ENCODE measurements at places on chromosomes 7 and 10.
A peak's percentile ranks its signal among the peaks of the same experiment; 100 is the strongest.

DNA sequence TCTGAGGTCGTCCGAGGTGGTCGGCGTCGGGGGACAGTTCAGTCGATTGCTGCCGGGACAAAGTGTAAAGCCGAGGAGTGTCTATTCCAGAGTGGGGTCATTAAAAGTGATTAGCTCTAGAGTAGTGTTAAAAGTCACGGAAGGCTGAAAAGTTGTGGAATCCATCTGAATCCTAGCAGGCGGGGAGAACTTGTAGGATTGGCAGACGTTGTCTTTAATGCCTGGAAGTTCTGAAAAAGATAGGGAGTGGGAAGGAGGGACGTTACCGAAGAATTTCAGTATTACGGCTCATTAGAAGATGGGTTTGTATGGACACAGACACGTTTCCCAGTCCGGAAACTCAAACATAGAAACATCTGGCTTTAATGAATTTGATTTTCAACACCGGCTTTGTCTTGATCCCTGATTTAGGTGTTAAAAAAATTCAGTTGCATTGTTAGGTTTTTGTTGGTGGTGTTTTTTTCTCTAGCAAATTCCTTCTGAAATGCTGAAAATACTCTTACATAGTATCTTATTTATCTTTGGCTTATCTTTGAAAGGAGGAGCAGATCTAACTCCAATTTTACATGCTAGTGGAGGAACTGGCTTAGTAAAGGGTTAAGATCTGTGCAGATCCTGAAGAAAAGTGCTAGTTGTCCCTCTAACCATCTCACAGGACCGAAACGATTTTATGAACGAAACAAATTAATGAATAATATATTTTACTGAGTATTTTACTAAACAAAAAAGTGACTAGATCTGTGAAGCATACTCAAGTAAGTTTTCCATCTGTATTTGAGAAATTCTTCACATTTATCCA is 900 bp downstream of the MKLN1 start:
- DNase-seq, result no peak

DNA sequence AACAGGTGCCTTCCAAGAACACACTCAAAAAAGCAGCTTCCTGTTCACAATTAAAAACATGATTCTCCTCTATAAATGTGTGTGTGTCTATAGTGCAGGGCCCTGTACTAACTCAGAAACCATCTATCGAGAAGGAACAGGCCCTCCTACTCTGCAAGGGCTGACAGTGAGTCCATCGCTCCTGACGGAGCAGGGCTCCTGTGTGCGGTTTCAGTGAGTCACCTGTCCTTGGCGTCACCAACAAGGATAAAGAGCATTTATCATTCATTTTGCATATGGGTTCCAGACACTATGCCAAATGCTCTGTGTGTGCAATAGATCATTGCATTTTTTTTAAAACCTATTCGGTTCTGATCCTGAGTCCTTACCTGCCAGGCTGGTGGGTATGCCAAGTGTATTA is 63.7 kb downstream of the TACC2 start:
- no peak for DNase-seq

GRCh38 chr7:151697942-151698341 is 178.2 kb upstream of the RHEB start:
- DNase-seq, result no peak

- no peak for DNase-seq
Measured at GRCh38 chr7:47375121-47375938, 206.6 kb downstream of the TNS3 start.

- DNase-seq, result no peak
Measured at GRCh38 chr10:69327463-69328379, 49.4 kb downstream of the HK1 start.

DNA sequence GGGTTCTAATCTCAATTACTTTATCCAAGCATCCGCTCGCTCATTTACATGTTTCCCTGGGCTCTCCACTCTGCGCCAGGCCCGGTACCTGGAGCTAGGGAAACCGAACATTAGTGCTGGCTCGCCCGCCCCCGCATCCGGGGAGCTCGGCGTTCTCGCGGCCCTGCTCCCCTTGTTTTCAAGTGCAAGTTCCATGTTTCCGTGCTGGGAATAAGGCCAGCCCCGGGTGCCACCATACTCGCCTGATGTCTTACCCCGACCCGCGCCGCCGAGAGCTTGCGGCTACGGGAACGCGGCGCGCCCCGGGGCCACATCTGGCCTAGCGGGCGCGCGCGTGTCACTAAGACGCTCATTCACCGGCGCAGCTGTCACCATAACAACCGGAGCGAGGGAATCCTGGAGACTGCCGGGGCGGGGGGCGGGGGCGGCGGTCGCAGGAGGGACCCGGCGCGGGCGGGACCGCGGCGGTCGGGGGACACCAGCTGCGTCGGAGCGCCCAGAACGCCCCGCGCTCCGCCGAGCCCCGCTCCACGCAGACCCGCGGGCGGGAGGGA is at the start of gene NEURL1:
Gene NEURL1, plus strand, starts transcription at position 344 of the 554 bp plus-strand sequence. CDS start 683 bp downstream, outside the sequence.
- no peak for DNase-seq

- no peak for DNase-seq
Measured at GRCh38 chr10:127578259-127578960, 29.3 kb downstream of the NPS start.

DNA sequence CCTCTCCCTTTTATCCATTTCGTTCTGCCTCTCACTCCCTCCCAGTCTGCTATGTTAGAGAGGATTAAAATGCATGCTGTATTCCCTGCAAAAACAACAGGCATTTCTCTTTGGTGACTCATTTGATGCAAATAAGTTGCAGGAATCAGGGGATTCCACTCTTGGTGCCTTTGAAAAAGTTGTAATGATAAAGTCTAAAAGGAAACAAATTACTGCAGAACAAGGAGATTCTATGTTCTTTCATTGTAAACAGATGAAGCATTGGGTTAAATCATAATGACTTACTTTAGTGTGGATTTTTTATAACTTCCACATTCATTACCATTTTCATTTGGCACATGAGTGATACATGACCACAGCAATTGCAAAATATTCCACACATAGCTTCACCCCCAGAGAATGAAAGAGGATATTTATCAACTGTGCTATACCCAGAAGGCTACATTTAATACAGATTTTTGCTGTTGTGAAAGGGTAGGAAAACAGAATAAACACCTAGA is 33.4 kb upstream of the ABLIM1 start:
- no peak for DNase-seq

DNA sequence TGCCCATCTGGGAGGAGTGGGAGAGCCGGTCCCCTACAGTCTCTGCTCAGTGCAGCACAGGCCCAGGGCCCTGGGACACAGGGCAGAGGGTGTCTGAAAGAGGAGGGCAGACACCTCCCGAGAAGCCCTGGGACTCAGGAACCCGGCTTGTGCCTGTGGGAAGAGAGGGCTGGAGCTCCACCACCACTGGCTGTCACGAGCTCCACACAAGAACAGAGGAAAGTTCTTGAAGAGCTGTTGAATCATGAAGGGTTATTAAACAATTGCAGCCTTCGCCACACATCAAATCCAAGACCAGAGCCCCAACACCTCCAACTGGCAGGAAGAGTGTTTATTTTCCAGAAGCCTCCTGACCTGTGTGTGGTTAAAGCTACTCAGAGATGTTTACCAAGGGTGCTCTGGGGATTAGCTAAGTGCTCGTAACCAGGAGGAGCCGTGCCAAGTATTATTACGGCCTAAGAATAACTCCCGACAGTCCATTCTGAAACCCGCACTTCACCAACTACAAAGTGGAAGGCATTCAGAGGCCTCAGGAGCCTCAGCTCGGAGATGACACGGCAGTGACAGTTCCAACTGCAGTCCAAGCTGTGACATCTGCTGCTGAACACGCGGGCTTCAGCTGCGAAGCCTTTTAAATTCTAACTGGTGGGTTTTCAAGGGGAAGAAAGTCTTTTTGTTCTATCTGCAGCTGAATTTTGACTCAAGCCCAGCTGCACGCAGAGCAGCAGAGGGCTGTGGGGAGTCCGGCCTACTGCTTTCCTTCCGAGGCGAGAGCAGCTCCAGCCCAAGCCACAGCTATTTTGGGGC is 75.1 kb downstream of the MAD1L1 start:
- peak; percentile 42 for DNase-seq

- DNase-seq, result peak; percentile 22
Measured at GRCh38 chr10:111360260-111360925, 283.6 kb downstream of the ADRA2A start.

DNA sequence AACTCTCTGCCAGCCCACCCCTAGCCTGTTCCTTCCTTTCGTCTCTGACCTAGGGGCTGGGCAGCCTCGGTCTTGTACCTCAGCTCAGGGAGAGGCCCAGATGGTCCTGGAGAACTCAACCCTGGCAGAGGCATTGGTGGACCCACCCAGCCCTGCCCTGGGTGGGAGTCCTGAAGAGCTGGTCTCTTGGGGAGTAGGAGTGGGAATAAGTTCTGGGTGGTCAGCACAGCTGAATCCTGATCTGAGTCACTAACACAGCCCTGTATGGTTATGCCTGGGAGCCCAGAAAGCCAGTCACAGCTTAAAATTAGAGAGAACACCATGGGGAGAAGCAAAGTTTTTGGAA is 84.0 kb downstream of the SORBS1 start:
- DNase-seq, result no peak

GRCh38 chr7:142746264-142746663 is 3.0 kb upstream of the PRSS1 start:
- DNase-seq, result no peak

Measured in NCI-H1694 treated with DMSO at 0.1 percent for 48 hours (cell line).